ENCODE measurements at places on chromosomes 4 and X.

DNA sequence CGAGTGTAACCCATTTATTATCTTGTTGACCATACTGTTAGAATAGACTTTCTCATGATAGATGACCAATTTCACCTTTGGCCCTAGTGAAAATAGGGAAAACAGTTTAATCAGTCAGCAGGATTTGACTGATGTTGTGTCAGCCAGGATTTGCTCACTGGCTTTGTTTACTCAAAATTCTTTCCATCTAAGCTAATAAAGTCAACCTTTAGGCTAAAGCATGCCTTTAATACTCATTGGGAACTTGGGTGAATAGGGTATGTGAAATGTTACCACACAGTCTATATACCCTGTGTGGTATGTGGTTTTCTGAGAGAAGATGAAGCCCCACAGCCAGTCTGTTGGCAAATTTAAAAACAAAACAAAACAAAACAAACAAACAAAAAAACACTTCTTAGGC, 18.7 kb upstream of the SPANXB1 start:
- DNase-seq: no peak

DNA sequence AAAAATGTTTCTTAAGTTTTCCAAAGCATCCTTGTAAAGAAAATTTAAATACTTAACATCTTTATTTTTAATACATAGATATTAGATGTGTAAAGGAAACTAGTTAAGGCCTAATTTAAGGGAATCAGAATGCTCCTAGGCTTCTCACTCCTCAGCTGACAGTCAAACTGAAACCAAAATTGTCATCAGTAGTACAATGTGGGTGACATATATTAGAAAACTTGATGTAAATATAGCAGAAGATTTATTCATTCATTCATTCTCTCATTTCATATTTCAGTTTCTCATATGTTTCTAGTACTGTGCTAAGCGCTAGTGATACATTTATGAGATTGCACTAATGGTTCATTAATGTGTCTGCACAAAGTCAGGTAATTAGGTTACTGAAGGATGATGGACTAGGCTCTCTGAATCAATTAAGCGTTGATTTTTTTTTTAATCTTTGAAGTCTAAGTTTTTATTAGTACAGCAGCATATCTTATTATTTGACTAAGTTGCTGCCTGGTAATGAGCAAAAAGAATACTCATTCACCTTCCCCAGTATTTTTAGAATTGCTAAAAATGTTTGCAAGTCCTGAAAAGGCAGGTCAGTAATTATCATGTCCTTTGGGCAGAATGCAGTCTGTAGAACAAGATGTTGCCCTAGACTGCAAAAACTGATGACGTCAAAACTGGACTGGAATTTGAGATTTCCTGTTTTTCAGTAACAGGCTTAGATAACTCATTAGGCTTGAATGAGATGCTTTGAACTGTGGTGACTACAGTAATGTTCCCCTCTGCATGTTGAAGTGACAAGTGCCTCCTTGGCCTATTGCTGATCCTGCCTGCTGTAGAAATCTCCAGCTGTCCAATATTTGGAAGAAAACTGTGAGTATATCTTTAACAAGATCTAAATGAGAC, 128.7 kb downstream of the ARHGAP24 start:
- DNase-seq: no peak

DNA sequence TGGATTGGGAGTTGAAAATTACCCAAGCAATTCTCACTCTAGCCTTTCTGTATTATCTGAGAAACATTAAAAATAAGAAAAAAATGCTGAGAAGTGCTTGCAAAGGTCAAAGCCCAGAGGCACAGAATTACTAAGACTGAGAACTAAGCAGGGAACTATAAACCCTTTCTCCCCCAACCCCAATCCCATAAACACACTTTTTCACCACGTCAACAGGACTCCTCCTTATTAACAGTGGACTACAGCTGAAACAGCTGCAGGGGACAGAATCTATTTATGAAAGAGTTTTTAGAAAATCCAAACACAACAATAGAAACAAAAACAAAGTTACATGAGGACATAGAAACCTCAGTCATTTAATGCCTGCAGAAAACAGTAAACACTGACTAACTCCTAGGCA, 984.1 kb downstream of the TRAM1L1 start:
- DNase-seq: no peak

GRCh38 chrX:2696698-2697215, 5.7 kb downstream of the CD99 start:
- peak; percentile 83 for DNase-seq

DNA sequence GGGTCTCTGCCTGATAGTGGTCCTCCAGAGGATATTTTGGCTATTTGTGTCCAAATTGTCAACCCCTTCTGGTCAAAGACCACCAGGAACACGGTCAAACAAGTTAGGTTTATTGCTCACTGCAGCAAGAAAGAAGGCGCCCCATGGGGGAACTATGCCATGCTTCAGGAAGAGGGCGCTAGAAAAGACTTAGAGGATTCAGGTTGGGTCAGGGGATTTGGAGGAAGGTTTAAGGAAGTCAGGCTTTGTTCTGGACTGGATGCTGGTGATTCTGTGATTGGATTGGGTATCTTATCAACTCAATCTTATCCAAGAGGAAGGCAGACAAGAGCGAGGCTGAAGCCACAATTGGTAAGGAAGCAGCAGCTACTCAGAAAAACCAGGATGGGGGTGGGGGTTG, 14.3 kb upstream of the ELF4 start:
- DNase-seq: no peak
